ENCODE measurements at places on chromosomes 2 and 18.

- DNase-seq: no peak
Measured at GRCh38 chr2:152251211-152251610, 75.6 kb upstream of the STAM2 start.

DNA sequence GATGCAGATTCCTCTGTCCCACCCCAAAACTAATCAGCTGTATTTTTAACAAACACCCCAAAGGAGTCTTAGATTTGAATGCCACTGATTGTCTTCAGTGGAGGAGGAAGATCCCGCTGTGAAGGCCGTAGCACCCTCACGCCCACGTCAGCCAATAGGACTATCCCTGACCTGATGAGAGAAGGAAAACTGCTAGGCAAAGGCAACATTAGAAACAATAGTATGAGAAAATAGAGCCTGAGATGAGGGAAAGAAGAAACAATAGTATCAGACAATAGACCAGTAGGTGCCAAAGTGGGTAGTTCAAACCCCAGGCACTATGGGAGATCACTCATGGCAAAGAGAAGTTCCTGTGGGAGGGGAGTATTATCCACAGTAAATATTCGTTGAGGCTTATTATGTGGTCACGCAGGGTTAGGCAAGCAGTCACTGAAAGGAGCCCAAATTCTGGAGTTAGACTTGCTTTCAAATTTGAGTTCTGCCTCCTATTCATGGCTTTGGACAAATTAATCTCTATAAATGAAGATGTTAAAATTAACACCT lies 2.8 kb downstream of the PCBP1 start:
- DNase-seq: no peak

DNA sequence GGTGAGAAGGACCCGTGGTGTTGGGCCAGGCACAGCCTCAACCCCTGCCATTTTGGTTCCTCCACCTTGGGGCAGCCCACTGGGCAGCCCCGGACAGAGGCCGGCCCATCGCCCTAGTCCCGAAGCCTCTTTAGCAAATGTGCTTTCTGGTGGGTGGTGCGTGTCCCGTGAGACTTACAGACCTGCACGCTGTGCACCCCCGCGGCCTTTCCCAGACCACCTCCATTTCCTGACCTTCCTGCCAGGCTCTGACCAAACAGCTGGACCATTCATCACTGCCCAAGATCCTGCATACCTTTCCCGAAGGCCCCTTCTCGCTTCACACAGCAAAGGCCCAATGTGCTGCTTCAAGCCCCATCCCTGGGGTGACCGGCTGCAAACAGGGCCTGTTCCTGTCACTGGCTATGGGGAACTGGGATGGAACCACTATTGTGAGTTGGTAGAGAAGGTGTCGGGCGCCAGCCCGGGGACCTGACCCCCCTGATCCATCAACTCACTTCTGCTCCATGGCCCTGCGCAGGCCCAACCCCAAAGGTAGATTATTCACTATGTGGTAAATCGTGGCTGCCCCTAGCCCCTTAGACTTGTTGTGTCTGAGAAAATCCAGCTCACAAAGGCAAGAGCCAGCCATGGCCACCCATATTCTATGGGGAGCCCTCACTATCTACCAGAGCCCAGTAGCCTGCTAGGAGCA lies 341.0 kb downstream of the EIPR1 start:
- DNase-seq: no peak

DNA sequence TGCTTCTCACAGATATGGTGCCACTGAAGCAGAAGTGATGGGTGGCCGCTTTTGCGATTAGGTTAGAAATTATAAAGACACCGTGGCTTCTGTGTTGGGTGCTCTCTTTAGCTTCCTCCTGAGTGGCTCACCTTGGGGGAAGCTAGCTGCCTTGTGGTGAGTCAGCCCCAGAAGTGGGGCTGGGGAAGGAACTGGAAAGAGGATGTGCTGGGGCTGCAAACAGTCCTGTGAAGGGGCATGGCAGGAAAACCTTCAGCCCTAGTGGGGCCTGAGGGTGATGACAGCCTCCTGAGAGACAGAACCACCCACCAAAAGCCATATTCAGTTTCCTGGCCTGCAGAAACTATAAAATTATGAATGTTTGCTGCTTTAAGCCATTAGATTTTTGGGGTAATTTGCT lies 8.9 kb upstream of the ASB18 start:
- no peak for DNase-seq
